Activated T-helper 1 cell treated with anti-CD3 and anti-CD28 coated beads, Interleukin-2, amount 50 U/mL, for 16 hours (primary cell): ENCODE measurements at places on chromosomes 1 and 21.

GRCh38 chr1:29858646-29859045 lies 622.3 kb downstream of the PTPRU start:
- no peak for DNase-seq

GRCh38 chr1:55445416-55445815 lies 230.3 kb upstream of the USP24 start:
- no peak for DNase-seq

GRCh38 chr1:119732465-119733168 lies 20.9 kb downstream of the PHGDH start:
- DNase-seq = no peak

DNA sequence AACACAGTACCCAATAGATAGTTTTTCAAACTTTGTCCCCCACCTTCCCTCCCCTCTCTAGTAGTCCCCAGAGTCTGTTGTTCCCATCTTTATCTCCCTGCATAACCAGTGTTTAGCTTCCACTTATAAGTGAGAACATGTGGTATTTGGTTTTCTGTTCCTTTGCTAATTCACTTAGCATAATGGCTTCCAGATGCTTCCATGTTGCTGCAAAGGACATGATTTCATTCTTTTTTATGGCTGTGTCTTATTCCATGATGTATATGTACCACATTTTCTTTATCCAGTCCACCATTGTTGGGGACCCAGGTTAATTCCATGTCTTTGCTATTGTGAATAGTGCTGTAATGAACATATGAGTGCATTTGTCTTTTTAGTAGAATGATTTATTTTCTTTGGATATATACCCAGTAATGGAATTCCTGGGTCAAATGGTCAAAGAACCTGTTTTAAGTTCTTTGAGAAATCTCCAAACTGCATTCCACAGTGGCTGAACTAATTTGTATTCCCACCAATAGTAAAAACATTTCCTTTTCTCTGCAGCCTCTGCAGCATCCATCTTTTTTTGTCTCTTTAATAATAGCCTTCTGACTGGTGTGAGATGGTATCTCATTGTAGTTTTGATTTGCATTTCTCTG lies 126.0 kb downstream of the AK5 start:
- DNase-seq = no peak

DNA sequence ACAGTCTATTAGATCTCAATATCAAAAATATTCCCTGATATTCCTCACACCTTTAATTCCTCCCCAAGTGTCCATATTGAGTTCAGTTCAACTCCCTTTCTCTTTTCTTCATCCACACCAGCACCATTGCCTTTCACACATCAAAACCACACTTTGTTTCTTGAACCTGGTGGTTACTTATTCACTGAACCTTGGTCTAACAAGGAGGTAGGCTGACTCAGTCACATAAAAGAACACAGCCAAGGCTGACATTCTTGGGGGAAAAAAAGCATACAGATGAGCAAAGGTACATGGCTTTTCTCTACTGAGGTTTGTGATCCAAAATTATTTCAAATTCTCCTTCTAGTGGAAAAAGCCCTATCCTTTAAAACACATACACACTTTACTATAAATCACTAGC lies 131.7 kb upstream of the USH2A start:
- DNase-seq = no peak

GRCh38 chr1:223721658-223722607 lies 9.6 kb downstream of the CAPN2 start:
- DNase-seq = no peak

GRCh38 chr21:38175306-38175705 lies 81.5 kb upstream of the KCNJ15 start:
- DNase-seq = no peak

- no peak for DNase-seq
Observed at GRCh38 chr1:243508943-243509342, 253.1 kb downstream of the SDCCAG8 start.

DNA sequence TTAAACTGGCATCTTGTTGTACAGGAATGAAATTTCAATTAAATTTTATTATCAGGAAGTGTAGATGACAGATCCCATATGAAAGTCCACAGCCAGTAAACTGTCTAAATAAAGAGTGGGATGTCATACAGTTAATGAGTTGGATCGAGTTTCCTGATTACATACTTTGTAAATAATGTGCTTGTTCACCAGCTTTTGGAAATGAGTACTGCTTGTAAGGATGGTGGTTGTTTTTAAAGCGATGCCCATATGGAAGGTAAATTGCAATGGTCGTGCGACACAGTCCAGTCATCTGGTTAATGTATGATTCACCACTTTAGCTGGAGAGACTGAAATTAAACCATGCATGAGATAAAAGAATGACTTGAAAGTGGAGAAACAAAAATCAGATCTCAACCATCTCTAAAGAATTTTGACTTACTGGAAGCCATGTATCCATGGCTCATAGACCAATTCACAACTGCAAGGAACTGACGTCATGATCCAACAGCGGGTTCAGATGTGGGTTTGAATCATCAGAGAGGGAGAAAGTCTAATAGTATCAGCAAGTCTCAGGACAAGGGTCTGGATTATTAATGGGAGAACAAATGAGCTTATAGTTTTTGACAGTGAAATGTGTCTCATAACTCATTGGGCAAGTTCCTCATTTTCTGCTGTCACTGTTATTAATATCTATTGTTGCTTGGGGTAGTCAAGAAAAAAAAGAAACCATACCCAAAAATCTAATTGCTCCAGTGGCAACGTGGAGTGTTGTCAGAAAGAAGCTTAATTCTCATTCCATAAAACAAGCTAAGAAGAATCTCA lies 49.0 kb downstream of the MAP10 start:
- DNase-seq = no peak

DNA sequence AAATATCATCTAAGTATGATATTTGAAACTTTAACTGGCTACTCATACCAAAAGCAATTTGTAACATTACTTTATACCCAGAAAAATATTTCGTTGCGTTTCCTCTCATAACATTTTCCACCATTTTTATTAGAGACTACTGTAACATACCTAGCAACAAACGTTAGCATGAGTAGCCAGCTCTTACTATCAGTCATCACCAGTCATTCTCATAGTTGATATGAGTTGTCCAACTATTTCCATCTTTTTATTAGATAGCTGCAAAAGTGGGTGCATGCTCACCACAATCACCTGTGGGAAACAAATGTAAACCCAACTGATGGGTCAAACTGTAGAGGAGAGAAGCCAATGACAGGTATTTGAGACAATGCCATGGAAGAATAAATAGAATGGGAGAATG lies 114.6 kb downstream of the AKT3 start:
- DNase-seq = no peak

- no peak for DNase-seq
Observed at GRCh38 chr1:61375082-61375880, 292.9 kb downstream of the NFIA start.

DNA sequence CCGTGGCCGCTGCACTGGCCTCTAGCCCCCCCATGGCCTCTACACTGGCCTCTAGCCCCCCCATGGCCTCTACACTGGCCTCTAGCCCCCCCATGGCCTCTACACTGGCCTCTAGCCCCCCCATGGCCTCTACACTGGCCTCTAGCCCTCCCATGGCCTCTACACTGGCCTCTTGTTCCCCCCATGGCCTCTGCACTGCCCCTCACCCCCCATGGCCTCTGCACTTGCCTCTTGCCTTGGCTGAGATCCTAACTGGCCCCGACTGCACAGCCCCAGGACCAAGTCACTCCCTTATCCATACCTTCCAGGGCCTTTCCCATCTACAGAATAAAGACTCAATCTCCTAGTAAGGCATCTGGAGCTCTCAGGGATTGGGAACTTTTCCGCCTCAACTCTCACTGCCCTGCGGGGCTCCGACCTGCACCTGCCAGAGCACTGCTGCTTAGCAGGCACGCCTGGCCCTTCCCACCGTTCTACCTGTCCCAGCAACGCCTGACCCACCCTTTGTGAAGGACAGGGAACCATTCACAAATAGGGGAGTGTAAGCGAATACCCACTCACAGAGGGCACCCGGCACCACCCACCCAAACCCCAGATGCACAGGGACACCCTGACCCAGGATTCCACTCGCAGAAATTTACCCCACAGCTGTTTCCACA lies 38.8 kb downstream of the ACOT7 start:
- DNase-seq = no peak

DNA sequence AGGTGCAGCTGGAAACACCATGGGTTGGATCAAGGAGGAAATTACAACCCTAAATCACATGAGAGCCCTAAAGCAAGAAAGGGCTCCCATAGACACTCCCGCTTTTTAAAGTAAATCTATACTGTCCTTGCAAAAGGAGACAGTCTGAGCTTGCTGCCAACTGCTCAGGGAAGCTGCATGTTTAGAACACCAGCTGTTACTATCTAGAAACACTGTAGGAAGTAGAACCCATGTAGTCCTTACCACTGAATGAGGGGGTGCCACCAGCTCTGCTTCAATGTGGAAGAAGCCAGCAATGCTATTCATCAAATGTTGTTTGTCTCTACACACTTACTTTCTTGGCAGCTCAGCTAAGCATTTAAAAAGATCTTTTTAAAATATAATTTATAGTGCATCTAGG lies 79.8 kb downstream of the PIGK start:
- no peak for DNase-seq

GRCh38 chr1:44322367-44322766 lies 32.7 kb downstream of the ERI3 start:
- no peak for DNase-seq

GRCh38 chr1:22658385-22659163 lies 5.5 kb downstream of the C1QB start:
- DNase-seq = no peak

GRCh38 chr1:184535191-184535970 lies 148.6 kb downstream of the C1orf21 start:
- DNase-seq = no peak

GRCh38 chr21:42818328-42818749 lies 61.0 kb downstream of the WDR4 start:
- peak; percentile 33 for DNase-seq

DNA sequence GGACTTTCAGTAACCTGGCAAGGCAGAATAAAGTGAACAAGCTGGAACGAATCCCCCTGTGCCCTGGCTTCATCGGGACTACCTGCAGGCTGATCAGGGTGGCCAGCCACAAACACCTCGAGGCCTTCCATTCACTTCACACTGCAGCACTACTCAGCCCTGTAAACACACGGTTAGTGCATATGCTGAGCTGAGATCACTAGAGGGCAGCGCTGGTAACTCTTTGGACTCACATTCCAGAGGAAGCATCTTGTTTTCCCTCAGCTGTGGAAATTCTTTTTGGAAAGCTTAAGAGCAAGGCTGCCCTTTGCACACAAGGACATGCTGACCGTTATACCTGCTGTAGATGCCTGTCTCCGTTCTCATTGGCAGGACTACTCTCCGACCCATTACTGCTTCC lies 32.1 kb downstream of the PCSK9 start:
- DNase-seq = no peak

- no peak for DNase-seq
Observed at GRCh38 chr21:18449605-18450550, 46.3 kb upstream of the TMPRSS15 start.

DNA sequence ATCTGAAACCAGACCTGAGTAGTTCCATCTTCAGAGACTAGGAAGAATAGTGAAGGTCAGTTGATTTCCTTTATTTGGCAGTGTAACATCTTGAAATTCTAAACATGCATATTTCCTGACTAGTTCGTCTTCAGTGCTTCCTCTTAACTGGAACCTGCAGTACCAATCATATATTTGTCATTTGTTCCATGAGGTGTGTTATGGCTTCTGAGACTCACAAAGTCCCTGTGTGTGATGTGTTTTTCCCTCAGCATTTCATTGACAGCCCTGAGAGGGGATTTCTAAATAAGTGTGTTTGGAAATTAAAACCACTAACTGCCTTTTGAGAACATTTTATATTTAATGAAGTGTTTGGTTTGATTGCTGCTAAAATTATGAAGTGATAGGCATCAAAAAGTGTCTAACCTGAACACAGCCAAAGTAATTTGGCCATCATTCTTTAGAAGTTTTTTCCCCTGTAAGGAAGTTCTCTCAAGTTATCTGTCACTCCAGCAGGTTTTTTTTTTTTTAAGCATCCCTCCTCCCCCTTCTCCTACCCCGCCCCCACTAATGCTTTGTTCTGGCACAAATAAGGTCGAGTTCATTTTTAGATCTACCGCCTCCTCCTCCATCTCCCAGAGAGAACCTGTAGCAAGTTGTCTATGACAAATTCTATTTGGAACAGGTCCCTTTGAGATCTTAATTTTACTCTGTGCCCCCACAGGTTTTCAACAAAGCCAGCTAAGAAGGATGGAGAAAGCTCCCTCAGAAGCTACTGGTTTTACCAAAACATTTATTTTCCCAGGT lies 61.4 kb downstream of the TMEM200B start:
- no peak for DNase-seq

- DNase-seq = no peak
Observed at GRCh38 chr1:1298861-1299685, 8.7 kb downstream of the ACAP3 start.

GRCh38 chr1:58363585-58363984 lies 182.9 kb downstream of the OMA1 start:
- DNase-seq = no peak

DNA sequence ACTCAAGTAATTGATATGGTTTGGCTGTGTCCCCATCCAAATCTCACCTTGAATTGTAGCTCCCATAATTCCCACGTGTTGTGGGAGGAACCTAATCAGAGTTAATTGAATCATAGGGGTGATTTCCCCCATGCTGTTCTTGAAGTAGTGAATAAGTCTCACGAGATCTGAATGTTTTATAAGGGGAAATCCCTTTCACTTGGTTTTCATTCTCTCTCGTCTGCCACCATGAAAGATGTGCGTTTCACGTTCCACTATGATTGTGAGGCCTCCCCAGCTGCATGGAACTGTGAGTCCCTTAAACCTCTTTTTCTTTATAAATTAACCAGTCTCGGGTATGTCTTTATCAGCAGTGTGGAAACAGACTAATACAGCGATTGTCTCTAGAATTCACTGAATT lies 135.4 kb downstream of the BACH1 start:
- DNase-seq = no peak

DNA sequence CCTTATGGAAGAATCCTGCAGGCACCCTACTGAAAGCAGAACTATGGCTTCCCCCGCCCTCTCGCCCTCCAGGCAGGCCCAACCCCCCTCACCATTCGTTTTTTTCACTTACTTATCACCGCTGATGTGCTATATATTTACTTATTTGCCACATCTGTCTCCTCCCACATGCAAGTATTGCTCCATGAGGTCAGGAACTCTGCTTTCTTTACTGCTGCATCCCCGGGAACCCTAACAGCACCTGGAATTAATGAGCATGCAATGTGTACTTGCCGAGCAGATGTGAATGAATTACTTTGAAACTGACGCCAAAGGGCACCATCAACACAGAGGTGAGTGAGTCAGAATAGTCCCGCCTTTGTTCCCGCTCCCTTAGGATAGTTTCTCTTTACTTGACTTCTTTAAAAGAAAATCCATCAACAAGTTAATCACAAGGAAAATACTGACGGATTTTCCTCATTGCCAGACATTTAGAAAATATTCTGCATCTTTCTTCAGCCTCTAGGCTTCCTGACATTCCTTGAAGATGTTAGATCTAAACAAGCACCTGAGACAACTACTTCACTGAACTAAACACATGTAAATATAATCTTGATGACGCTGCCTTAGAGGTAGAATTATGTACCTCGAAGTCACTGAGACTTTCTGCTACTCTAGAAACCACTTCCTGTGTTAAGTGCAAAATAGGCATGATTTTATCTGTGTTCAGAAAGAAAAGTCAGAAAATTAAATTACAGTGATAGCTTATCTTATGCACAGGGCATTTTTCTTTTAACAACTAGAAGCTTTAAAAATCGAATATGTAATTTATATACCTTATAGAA lies 17.5 kb upstream of the RAB4A start:
- no peak for DNase-seq
